SW 1271 (cell line): ENCODE measurements at places on chromosomes 5 and 9.

DNA sequence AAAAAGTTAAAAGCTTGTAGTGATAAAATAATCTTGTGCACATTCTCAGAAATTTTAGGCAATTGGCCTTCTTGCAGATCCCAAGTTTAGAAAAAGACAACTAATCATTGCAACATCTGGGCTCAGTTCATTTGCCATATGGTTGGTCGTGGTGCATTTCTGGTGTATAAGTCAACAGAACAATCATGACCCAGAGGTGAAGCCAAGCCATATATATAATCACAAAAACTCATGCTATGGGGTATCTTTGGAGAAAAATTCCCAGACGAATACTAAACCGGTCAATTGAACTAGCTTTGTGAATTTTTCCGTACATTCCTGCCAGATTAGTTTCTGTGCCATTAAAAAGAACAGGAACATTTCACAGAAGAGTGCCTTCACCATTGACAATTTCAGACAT lies 50.3 kb downstream of the FYB1 start:
- no peak for DNase-seq

DNA sequence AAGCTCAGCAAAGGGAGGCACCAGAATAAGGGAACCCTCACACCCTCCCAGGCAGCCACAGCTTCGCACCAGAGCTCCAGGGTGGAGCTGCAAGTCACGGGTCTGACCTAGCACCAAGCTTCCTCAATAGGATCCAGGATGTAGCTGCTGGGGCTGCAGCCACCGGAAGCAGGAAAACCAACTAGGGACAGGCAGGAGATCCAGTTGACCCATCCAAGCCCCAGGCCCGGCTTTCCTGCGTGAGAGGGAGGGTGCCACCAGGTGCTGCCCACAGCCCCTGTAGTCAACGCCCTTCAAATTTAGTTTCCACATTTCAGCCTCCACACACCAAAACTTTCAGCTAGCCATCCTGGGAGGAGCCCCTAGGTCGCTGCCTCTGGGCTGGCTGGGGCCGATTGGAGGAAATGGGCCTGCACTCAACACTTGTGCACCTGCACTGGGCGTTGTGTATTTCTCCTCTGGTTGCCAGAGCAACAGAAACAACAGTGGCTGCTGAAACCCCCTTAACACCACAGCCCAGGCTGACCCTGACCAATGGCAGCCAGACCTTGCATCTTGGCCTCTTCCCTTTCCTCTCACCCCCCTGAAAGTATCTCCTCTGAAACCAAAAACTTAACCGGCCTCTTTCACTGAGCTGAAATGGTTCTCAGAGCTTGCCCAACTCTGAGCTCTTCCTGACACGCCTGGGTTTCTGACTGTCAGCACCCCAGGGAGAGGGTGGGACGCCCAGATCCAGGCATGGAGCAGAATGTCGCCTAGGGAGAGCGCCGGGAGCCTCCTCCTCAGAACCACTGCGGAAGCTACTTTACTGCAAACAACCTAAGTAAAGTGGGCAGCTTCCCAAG lies 226.5 kb upstream of the MAP3K1 start:
- DNase-seq = no peak

- no peak for DNase-seq
These were observed 116.7 kb downstream of the GNA14 start for GRCh38 chr9:77531400-77531799.

DNA sequence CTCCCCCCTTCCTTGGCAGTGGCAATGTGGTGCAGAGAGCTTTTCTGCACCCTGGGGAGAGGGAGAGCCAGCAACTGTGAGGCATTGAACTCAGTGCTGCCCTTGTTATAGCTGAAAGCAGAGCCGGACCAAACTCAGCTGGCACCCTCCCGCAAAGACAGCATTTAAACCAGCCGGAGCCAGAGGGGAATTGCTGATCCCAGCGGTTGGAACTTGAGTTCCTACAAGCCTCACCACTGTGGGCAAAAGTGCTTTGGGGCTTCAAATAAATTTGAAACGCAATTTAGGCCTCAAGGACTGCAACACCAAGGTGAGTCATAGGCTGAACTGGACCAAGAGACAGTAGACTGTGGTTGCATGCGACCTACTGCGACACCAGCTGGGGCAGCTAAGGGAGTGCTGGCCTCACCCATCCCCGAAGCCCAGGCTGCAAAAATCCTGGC lies 207.6 kb upstream of the CDKN2B start:
- no peak for DNase-seq

DNA sequence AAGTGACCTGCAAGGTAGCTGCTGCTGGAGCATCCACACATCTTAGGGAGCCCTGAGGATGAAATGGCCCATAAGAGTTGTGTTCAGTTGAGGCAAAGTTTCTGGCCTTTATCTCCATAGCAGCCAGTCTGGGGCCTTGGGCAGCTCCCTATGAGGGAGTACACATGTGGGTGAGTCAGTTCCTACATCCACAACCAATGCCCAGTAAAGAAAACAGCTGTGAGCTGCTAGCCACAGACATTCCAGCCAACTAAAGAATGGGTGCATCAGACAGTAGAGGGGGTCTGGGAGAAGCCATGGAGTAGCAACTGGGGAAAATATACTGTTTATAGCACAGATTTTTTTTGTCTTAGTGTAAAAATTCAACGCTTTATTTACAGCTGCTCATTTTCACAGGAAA lies 720.7 kb downstream of the TLE1 start:
- no peak for DNase-seq

- DNase-seq = no peak
These were observed 101.6 kb downstream of the GRIA1 start for GRCh38 chr5:153592081-153592480.

GRCh38 chr9:124818431-124819281 lies 34.6 kb upstream of the WDR38 start:
- DNase-seq = peak; percentile 67

DNA sequence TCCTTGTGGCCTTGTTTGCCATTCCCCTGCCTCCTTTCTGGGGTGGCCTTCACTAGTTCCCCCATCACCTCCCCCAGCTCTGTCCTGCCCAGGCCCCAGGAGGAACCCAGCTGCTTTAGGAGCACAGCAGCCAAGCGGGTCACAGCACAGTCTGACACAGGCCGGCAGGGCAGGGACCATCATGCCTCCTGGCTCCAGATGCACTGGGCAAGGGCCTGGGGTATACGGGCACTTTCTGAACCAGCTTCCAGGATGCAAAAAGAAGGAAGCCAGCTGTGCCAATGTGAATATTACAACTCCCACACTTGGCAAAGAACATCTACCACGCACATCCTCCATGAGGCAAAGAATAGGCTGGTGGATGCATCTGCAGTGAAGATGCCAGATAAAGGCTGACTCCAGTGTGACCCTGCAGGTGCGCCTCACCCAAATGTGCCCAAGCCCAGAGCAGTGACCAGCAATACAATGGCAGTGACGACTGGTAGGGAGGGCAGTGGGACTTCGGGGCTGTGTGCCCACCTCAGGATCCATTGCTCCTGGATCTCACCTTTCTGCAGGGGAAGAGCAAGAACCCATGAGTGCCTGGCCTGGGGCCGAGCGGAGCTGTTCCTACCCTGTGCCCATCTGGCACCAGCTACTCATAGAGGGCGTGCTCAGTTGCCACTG lies 6.3 kb upstream of the IL3 start:
- DNase-seq = no peak

GRCh38 chr5:169268019-169268418 lies 32.9 kb downstream of the SLIT3 start:
- no peak for DNase-seq

- no peak for DNase-seq
These were observed 163.1 kb upstream of the IZUMO3 start for GRCh38 chr9:24708814-24709213.

GRCh38 chr5:131965826-131966415 lies 20.5 kb upstream of the MEIKIN start:
- DNase-seq = no peak

DNA sequence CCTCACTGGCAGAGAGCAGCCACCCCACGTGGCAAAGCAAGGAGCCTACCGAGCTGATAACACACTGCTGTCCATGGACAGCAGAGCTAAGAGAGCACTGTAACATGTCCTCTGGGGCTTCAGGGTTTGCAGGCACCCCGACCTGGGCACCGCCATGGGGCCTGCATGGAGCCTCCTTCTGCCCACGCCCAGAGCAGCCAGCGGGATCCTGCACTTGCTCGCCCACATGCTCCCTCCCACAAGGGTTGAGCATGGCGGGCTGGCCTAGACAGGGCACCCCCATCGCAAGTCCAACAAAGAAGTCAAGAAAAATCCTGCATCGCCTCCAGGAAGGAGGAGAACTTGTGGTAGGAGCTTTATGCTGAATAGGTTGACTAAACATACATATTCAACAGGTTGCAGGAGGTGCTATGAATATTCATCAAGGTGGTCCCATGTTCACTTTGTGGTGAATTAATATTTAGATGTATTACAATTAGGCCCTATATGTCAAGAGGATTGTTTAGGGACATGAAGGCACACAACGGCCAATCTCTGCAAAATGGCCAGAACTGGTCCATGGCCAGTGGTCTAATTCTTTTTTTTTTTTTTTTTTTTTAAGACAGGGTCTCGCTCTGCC lies 3.8 kb upstream of the MIGA2 start:
- DNase-seq = no peak

- no peak for DNase-seq
These were observed 11.1 kb downstream of the GLDC start for GRCh38 chr9:6634444-6634843.

- DNase-seq = no peak
These were observed 72.6 kb downstream of the ERMP1 start for GRCh38 chr9:5760338-5760737.

DNA sequence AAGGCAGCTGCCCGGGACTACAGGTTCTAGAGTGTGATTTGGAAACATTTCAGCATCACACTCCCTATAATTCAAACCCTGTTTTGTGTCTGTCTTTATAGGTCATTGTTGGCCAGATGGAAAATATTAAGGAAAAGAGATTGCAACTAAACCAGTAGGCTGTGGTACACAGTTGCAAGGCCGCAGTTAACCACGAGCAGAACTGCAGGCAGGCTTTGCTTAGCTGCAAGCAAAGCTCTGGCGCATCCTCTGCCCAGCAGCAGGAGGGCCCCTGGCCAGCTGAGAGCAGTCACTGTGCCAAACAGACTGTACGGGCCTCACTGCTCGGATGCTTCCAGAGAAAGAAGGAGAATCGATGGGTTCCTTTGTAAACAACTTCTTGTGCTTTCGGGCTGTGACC lies 204.5 kb downstream of the DENND1A start:
- DNase-seq = no peak

GRCh38 chr9:91148306-91148705 lies 213.4 kb downstream of the AUH start:
- DNase-seq = no peak

DNA sequence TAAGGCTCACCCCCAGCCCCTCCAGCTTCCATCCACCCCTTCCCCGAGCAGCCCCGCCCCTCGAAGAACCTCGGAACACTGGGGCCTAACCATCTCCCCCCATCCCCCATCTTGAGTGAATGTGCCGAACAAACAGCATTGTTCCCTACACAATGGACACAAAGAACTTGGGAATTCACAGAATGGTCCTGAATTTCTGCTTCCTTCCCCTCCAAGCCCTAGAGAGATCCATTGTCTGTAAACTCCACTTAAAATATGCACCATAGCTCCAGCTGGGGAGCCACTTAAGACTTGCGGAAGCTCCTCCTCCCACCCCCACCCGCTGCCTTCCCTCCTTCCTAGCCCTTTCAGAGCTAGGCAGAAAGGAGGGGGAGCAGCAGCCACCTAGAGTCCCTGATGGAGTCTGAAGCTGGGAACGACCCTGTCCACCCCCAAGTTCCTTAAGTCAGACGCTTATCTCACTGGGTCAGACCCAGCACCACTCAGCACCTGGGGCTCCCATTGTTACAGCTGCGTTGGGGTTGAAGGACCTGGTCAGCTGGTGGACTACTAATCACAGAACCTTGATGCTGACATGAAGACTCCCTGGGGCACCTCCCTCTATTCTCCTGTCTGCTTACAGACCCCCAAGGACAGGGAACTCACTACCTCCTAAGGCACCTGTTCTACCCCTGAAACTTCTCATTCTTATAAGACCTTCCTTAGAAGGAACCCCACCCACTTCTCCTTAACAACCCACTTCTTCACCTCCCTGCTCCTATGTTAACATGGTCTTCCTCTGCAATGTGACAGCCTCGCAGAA lies 61.4 kb downstream of the PCDH1 start:
- no peak for DNase-seq

DNA sequence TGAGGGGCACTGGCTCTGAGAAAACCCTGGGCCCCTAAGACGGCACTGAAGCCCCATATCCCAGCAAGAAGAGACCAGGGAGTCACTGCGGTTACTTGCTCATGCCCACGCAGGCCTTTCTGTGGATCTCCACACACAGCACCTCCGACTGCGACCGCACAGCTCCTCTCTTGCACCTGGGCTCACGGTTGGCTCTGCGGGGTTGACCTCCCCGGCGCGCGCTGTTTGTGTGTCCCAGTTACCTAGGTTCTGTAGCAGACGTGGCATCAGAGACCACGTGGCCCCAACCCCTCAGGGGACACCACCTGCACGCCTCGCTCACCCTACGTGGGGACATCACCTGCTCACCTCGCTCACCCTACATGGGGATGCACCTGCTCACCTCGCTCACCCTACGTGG lies 12.7 kb downstream of the LPCAT1 start:
- no peak for DNase-seq

DNA sequence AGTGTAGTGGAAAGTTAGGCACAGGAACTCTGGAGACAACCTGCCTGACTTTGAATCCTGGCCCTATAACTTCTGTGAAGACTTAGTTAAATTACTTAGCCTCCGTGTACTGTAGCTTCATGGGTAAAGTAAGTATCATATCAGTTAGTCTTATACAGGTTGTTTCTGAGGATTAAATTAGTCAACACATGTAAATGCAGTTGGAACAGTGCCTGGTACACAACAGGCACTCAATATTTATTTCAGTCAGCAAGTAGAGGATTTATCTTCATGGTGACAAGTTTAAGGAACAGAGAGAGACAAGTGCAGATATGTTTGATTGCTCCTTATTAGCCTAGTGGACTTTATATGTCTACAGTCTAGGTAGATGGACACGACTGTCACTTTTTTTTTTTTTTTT lies 2.7 kb downstream of the TSLP start:
- DNase-seq = no peak

GRCh38 chr9:79807971-79808370 lies 236.2 kb downstream of the TLE4 start:
- no peak for DNase-seq

GRCh38 chr9:14056316-14056861 lies 257.6 kb downstream of the NFIB start:
- no peak for DNase-seq

GRCh38 chr9:124263800-124264426 lies 6.2 kb downstream of the NEK6 start:
- DNase-seq = no peak
